Stimulated activated CD4-positive, alpha-beta T cell treated with anti-CD3 and anti-CD28 coated beads, Interleukin-1b, Interleukin-23, amount 100 ng/mL, for 24 hours (primary cell): ENCODE measurements at places on chromosomes 4 and X.

DNA sequence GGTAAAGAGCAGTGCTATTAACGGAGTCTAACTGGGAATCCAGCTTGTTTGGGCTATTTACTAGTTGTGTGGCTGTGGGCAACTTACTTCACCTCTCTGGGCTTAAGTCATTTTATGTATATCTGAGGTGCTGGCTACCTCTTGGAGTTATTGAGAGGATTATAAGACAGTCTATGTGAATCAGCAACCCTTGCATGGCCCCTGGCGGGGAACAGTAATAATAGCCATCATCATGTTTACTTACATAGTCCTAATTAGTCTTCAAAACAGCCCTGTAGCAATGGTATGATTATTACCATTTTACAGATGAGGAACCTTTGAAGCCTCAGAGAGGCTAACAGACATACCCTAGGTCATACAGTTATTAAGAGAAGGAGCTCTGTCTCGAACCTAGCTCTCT lies 1.5 kb downstream of the HPRT1 start:
- DNase-seq, result no peak

DNA sequence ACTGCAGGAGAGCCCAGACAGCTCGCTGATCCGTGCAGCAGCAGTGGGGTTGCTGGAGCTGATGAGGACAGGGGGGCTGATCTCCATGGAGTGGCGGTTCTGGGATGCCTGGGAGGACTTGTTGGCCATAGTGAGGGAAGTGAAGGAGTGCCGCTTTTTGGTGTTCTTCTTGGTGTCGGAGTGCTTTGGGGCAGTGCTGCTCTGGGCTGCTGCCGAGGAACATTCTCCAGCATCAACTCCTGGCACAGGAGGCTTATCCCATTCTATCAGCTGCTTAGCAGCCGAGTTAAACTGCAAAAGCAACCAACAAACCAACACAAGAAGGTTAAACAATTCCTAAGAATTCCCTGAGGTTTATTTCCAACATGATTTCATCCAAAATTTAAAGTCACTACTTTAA lies 126.3 kb upstream of the CBR4 start:
- no peak for DNase-seq

DNA sequence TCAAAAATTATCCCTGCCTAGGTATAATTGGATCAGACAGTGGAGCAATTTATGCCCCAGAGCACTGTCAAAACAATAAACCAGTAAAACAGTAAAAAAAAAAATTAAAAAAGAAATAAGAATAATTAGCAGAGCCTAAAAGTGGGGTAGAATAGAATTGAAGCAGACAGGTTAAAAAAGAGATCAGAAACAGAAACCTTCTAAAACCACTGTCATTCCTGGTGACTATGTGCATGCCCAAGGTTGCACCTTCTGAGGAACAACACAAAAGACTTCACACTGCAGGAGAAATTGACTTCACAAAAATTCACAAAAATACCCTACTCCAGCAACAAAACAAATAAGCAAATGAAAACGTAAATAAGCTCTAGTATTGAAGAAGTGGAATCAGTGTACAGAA lies 168.6 kb downstream of the SPANXA1 start:
- no peak for DNase-seq

DNA sequence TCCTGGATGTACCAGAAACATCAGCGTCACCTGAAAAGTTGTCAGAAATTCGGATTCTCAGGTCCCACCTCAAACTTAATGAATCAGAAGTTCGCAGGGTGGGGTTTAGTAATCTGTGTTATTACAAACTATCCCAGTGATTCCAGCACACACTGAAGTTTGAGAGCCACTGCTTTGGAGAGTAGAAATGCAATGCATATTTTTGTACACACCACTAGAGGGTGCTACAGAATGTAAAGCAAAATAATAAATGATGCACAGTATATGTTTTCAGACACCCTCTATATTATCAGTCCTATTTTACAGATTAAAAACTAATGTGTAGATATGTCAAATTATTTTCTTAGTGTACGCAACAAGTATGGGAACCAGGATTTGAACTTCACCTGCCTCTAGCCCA lies 2.4 kb upstream of the MORF4L2 start:
- no peak for DNase-seq

GRCh38 chr4:174038481-174038880 lies 245.0 kb downstream of the FBXO8 start:
- DNase-seq, result no peak

DNA sequence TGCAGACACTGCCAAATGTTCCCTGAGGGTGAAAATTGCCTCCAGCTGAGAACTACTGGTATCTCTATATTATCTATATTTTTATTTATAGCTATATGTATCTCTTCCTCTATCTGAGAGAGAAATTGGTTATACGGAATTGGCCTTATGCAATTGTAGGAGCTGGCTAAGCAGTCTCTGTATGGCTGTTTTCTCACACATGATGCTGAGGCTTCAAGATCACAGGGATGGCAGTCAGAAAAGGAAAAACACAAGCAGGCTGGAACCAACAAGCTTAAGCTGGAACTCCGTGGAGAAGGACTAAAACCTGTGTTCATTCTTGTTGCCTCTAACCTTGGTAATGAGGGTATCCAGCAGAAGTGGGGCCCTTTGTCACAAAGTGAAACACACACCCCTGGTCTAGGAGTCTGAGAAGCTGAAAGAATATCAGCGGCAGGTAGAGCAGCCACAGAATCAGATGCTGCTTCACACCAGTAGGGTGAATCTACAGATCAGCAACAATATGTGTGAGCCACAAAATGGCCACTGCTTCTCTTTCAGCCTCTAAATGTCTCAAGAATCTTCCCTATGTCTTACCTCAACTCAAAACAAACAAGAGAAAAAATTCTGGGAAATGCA lies 166.5 kb upstream of the PPP1R2C start:
- DNase-seq, result no peak

DNA sequence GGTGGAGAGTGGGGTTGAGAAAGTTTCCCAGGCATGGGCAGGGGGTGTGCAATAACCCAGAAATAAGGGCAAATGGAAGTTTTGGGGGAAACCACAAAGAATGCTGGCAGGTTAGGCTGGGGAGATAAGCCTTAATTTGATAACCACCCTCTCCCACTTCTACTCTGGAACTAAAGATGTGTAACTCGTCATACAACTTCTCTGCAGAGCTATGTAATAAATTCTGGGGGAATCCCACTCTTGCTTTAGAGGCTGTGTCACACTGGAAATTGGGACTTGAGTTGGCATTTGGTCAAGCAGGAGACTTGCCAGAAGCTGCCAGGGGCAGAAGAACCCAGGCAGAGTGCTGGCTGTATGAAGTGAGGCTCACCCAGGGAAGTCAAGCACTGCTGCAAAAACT lies 170.9 kb upstream of the CPEB2 start:
- DNase-seq, result no peak

- DNase-seq, result no peak
Measured at GRCh38 chrX:57977992-57978391, 67.7 kb upstream of the ZXDA start.

- DNase-seq, result no peak
Measured at GRCh38 chr4:2938906-2939305, 24.3 kb downstream of the NOP14 start.

- DNase-seq, result no peak
Measured at GRCh38 chr4:144954230-144954629, 143.8 kb downstream of the ANAPC10 start.

DNA sequence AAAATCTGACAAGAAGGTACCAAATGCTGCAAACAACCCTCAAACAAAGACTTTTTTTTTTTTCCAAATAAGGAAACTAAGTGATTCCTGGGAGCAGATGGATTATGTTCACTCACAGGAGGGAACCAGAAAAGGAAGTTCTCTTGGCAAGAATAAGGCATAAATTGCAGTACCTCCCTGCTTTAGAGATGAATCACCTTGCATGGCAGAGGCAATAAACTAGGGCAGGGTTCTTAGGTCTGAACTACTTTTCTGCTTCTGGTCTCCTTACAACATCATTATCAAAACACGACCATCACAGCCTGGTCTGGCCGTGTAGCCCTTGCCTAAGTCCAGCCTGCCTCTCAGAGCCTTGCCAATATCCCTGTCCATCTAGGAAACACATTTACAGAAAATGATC lies 6.3 kb downstream of the TMEM31 start:
- DNase-seq, result no peak

DNA sequence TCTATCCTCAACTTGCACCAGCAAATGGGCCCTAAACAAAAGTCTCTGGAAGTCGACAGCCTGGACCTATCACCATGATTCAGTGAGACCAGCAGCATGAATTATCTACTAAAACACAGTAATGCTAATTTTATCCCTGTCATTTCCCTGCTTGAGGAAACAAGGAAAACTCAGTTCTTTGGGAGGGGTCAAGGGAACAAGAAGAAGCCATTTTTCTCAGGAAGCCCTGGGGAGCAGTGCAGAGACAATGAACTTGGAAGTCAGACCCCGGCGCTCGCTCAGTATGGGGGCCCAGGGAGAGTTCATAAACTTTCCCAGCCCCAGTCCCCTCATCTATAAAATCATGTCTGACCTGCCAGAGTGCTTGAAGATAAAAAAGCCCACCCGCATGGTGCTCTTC lies 50.4 kb downstream of the DCTD start:
- no peak for DNase-seq

- no peak for DNase-seq
Measured at GRCh38 chrX:127112726-127113125, 293.2 kb downstream of the PRR32 start.

DNA sequence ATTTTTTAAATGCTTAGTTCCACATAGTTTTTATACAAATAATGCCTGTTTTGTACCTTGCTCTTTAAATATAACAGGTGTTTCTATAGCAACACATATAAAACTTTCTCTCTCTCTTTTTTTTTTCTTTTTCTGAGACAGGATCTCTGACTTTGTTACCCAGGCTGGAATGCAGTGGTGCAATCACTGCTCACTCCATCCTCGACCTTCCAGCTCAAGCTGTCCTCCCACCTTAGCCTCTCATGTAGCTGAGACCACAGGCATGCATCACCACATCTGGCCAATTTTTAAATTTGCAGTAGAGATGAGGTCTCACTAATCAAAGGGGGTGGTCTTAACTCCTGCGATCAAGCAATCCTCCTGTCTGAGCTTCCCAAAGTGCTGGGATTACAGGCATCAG lies 18.3 kb upstream of the SULT1E1 start:
- no peak for DNase-seq

DNA sequence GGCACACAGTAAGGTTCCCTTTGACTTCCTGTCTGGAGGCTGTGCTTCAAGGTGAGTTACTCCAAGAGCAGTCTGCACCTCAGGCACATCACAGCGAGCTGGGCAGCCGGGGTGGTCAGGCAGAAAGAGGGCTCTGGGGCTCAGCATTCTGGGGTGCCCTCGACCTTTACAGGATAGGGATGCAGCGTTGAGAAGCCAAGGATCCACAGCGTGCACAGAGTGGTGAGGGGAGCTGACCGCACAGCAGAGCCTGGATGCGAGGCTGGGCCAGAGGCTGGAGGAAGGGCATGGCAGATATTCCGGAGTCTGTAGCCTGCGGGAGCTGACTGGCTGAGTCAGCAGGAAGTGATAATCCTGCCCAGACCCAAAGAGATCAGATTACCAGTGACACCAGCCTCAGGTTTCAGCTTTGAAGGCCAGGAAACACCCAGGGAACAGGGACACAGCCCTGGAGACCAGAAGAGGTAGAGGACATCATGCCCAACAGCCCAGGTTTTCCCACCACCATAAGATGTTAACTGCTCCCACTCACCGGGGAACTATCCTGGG lies 38.4 kb upstream of the PDLIM3 start:
- no peak for DNase-seq

DNA sequence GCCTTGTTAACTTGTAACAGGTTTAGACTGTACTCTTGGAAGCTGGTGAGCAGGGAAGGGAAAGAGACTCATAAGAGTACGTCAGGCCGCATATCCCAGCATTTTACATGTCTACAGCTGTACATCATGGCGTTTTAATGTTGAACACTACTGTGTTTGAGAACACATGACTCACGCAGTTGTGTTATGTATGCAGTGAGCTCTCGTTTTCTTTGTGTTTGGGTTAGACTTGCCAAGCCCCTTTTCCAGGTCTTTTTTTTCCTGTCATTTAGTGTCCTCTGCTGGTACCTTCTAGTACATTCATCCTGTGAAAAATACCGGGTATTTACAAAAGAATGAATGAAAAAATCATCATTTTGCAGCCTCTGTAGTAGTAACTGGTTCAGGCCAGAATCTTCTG lies 35.3 kb downstream of the SMS start:
- no peak for DNase-seq

GRCh38 chr4:777520-778262 lies 48.2 kb downstream of the CPLX1 start:
- no peak for DNase-seq

DNA sequence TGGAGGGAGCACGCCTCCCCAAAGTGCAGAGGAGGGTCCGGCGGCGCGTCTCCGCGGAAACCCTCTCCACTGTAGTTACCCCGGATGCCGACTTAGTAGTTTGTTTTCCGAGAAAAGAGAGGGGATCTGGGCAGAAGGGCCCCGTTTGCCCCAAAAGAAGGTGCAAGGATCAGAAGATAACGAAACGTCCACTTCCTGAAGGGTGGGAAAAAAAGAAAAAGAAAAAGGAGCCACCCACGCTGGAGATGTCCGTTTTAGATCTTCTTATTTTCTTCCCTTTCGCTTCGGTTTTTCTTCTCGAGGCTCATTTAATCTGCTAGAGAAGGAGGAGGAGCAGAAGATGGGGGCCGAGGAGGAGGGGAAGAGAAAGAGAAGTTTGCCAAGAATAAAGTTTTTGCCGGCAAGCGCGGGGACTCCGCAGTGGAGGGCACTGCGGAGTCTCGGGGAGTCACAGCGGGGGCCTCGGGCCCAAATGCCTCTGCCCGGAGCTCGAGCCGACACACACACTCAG lies 517 bp downstream of the LEF1 start:
- no peak for DNase-seq

- no peak for DNase-seq
Measured at GRCh38 chr4:17117746-17118145, 219.3 kb upstream of the LDB2 start.

- no peak for DNase-seq
Measured at GRCh38 chrX:69031181-69031580, 134.1 kb downstream of the PJA1 start.

DNA sequence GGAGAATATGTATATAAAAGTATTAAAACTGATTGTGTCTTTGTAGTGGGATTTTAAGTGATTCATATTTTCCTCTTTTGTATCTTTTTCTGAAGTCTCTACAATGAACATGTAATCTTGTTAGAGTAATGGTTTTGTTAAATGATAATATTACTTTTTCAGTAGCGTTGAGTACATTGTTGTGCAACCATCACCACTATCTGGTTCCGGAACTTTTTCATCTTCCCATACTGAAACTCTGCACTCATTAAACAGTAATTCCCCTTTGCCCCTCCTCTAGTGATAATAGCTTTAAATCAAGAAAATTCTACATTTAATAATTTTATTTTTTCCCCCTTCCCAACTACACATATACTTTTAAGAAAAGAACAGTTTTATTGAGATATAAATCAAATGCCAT lies 23.3 kb downstream of the SHROOM3 start:
- no peak for DNase-seq
